ENCODE measurements at places on chromosomes 3 and 15.

GRCh38 chr3:14397531-14397930 is 4.9 kb upstream of the SLC6A6 start:
- DNase-seq = no peak

GRCh38 chr3:144821583-144821982 is 850.0 kb downstream of the DIPK2A start:
- DNase-seq = no peak

DNA sequence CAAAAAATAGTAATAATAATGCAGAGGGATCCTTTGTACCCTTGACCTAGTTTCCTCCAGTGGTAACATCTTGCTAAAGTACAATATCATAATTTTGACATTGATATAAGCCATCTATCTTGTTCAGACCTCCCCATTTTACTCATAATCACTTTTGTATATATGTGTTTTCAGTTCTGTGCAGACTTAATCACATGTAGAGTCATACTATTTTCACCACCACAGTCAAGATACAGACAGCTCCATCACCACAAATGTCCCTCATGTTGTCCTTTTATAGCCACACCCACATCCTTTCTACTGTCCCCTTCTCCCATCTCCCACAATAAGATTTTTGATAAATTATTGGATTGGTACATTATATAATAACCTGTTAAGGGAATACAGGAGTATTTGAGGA is 25.4 kb downstream of the ZNF609 start:
- DNase-seq = no peak

- DNase-seq = no peak
Measured at GRCh38 chr3:93910097-93910496, 63.6 kb downstream of the PROS1 start.

DNA sequence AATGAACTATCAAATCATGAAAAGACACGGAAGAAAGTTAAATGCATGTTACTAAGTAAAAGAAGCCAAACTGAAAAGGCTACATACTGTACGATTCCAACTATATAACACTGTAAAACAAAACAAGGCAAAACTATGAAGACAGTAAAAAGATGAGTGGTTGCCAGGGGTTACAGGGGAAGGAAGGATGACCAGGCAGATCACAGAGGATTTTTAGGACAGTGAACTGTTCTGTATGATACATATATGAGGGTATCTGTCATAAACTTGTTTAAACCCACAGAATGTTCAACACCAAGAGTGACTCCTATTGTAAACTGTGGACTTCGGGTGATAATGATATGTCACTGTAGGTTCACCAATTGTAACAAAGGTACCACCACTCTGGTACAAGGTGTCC is 60.6 kb downstream of the CHSY1 start:
- no peak for DNase-seq

- no peak for DNase-seq
Measured at GRCh38 chr3:166560253-166560652, 723.0 kb upstream of the BCHE start.
